CMK (cell line): ENCODE measurements at places on chromosomes 6 and 20.

DNA sequence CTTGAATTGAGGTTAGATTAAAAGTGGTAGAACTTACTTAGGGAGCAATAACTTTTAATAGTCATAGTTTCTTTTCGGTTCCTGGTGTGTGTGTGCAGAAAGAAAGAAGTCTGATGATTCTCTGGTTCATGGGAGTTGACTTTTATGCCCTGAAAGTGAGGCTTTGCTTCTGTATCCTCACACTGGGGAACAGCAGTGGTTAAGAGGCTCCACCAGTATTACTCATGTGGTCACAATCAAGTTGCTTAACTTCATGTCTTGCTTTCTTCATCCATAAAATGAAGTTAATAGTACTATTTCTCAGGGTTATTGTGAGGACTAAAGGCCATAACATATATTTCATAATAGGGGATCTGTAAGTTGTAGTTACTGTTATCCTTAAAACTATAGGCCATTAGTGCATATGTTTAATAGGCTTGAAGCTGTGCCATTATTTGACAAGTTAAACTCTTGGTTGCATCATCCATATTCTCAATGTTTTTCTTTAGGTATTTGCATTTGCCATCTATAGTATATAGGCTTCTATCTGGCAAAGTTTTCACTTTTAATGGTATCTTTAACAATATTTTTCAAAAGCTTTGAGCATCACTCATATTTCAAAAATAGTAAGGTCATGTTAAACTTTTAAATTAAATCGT is 262.4 kb downstream of the PLCB1 start:
- DNase-seq, result no peak

GRCh38 chr6:68633281-68633971 is 1.7 kb upstream of the ADGRB3 start:
- DNase-seq, result no peak

DNA sequence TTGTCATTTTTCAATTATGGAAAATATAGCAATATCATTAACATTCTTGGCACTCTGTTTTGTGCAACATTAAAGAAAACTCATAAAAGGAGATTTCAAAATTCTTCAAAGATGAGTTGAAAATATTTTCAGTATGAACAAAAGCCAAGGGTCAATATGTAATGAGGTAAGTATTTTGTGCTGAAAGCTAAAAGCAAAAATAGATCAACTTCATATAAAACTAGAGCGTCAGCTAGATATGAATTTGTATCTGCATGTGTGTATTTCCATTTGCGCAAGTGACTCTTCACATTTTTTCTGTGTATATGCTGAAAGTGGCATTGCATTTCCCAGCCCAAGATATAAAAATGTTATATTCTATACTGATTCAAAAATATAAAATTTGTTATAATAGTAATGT is 492.1 kb upstream of the EYS start:
- no peak for DNase-seq

GRCh38 chr6:113758826-113759574 is 98.1 kb upstream of the MARCKS start:
- peak; percentile 8 for DNase-seq

DNA sequence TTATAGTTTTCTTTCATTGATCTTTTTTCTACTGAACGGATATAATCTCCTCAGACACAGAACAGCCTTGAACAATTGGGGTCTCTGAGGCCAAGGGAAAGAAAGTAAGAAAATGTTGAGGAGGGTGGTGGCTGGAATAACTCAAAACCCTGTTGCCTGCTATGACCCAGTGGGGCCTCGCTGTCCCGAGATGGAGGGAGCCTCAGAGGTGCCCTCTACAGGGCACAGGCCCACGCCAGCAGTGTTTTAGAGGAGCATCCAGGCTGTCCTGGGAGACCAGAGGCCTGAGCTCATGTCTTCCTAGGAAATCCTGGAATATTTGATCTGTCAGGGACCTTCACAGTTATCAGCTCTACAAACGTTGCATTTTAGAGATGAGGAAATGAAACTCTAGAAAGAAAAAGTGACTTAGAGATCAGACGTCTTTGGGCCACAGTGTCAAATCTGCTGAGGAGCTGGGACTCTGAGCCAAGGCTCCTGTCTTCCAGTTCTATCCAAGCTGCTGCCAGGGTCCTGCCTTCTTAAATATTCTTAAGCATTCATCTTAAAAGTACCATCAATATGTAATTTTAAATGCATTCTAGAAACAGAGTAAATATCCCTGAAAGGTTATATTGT is 26.3 kb downstream of the ALDH5A1 start:
- DNase-seq, result no peak
